Stimulated activated naive CD4-positive, alpha-beta T cell (primary cell): ENCODE measurements at places on chromosomes 4 and X.

DNA sequence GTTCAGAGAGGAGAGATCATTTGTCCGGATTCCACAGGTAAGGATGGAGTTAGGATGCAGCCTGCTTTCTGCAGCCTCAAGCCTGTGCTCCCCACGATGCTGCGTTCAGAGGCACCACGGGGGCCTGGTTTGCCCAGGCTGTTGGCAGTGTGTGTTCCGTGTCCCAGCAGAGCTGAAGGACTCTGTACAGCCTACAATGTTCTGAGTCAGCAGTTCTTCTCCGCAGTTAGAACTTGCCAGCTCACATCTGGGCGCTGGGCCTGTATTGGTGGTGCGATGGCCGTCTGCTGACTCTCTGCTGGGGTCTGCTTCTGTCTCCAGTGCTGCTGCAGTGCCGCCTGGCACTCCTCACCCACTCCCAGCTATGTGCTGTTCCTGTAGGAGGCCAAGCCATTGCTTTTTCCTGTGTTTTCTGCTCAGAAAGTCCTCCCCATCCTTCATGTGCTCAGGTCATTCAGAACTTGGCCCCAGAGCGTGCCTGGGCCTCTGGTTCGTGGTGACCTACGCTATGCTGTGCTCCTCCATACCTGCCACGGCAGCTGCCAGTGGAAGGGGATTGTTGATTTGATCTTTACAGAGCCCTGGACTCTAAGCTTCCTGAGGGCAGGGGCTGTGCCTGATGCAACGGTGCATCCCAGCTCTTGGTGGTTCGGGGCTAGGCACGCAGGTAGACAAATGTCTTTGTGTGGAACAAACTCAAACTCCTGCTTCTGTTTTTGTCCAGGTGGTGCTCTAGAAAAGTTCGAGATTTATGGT lies 42.6 kb upstream of the TADA2B start:
- DNase-seq, result no peak

DNA sequence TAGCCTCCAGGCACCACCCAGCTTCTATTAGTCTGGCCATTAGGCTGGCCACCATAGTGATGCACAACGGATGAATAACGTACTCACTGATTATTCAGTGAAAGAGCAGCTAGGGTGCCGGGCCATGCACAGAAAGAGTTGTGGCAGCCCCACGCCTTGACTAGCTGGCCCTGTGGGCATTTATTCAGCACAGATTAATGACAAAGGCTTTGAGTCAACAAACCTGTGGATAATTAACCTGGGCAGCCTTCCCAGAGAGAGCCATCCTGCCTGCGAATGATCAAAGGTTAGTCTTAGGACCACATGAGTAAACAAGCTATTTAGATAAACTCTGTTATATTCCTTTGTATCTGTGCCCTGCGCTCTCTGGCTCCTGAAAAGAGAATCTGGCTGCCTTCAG lies 37.2 kb downstream of the MAP9 start:
- no peak for DNase-seq

DNA sequence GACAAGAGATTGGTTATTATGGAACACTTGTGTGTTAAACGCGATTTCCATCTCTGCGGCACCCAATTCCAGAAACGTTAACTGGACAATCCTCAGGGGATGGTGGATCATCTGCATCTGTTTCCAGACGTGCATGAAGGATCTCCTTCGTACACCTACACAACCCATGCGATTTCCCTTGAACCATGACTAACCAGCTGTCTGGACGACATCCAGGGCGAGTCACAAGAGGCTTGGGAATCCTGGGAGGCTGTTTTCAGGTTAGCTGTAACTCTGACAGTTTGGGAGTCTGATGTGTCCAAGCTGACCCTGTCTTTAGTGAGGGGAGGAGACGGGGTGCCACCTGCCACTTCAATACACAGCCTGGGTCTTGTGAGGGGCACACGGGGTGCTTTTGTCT lies 84.5 kb downstream of the GATB start:
- DNase-seq, result no peak

- DNase-seq, result no peak
These were observed 18.7 kb downstream of the CORIN start for GRCh38 chr4:47819178-47819577.

GRCh38 chrX:84188320-84188834 lies 378 bp upstream of the RPS6KA6 start:
- no peak for DNase-seq

DNA sequence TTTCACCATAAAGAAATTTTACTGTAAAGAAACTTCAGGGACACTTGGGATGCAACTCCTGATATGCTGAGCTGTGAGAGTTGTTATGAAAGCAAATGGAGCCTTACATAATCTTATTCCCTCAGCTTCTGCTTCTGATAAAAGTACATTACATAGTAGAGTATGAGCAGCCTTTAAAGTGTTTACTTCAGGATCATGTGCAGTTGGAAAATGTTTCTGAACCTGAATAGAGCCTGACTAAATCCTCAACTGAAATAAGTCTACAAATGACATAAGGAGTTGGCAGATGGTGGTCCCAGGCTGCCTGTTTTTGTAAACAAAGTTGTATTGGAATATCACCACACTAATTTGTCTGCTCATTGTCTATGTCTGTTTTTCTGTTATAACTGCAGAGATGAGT lies 19.3 kb downstream of the RASSF6 start:
- no peak for DNase-seq

- DNase-seq, result no peak
These were observed 408.6 kb downstream of the PPP3CA start for GRCh38 chr4:100938698-100939097.

GRCh38 chr4:42588909-42589308 lies 68.0 kb downstream of the ATP8A1 start:
- no peak for DNase-seq

- no peak for DNase-seq
These were observed 44.0 kb downstream of the ABLIM2 start for GRCh38 chr4:8114456-8115202.

DNA sequence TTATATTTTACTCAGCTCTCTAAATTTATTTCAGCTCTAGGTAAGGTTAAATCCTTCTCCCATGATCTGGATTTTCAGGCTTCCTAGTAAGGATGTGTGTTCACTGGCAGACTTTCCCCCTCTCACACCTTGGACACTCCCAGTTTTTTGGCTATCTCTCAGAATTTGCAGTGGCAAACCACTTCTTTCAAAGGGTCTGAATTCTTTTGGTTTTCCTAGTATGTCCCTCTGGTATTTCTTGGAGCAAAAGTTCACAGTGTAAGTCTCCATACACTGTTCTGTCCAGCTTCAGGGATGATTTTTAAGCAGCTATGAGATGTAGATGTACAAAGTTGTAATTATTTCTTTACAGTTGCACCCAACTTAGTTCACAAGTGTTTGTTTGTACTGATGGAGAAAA lies 653.8 kb upstream of the GALNT7 start:
- no peak for DNase-seq

- no peak for DNase-seq
These were observed 46.5 kb upstream of the RELL1 start for GRCh38 chr4:37732526-37733186.

DNA sequence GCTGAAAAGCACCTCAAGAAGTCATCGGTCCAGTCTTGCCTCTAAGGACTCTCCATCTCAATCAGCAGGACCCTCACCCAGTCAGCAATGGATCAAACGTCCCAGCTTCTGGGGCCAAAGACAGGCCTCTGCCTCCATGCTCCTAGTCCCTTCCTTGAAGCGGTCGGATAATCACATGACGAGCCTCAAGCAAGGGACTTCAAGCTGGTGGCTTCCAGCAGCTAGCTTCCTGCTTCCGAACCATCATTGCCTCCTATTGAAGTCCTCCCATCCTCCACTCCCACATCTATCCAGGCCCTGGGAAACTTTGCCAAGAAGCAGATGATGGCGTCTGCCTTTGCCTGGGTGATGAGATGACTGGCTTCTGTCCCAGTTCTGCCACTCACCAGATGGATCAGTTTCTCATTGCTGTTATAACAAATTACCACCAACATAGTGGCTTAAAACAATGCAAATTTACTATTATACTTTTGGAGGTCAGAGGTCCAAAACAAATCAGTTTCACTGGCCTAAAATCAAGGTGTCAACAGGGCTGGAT lies 135.2 kb upstream of the MAMLD1 start:
- DNase-seq, result no peak

GRCh38 chr4:169103966-169104412 lies 93.9 kb upstream of the CBR4 start:
- DNase-seq, result no peak

- DNase-seq, result no peak
These were observed 39.3 kb downstream of the TMEM150C start for GRCh38 chr4:82522472-82522871.

DNA sequence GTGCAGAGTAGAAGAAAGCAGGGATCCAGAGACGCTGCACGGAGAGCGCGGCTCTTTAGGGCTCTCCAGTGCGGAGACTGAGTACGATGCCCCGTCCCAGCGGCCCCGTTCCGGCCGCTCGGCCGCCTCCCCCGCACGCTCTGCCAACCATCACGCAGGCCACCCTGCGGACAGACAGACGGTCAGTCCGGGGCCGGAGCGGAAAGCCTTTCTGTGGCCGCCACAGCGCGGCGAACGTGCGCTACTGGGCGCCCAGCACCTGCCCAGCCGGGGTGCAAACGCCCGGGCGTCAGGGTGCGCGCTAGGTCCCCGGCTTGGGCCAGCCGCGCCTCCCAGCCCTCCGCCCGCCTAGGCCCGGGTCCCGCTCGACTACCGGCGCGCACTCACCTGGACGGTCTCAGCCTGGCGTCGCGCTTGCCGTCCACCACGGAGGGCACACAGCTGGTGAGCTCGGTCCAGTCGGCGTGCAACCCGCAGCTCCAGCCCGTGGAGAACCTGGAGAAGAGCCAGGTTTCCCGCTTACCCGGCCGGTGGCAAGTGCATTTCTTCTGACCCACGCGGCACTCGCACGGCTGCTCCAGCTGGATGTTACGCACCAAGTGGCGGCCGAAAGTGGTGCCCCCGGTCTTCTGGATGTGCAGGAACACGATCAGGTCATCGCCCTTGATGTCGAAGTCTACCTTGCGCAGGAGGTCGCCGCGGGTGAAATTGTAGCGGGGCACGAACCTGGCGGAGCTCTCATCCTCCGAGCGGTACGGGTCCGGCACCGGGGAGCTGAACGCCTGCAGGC lies 1.8 kb downstream of the HS6ST2 start:
- DNase-seq, result no peak

DNA sequence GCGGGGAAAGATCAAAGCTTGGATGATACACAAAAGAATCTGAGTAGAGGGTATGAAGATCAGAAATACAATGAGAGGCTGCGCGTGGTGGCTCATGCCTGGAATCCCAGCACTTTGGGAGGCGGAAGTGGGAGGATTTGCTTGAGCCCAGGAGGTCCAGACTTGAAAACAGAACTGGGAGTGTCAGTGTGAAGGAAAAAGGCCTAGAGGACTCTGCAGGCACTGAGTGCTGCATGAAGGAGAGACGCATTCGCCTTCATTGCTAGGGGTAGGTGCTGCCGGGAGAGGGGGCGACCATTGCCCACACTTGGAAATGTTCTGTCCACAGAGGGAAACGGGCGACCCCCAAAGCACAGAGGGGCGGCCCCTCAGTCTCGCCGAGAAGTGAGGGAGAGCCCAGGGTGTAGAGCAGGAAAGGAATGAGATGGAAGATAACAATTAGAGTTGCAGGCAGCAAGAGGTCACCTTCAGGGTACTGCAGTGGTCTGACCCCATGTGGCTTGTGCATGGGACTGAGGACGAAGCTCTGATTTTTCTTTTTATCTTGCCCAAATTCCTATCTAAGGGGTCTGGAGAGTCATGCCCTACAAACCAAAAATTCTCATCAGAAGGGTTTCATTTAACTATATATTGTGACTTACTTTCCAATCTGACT lies 31.8 kb upstream of the ARSD start:
- DNase-seq, result no peak

DNA sequence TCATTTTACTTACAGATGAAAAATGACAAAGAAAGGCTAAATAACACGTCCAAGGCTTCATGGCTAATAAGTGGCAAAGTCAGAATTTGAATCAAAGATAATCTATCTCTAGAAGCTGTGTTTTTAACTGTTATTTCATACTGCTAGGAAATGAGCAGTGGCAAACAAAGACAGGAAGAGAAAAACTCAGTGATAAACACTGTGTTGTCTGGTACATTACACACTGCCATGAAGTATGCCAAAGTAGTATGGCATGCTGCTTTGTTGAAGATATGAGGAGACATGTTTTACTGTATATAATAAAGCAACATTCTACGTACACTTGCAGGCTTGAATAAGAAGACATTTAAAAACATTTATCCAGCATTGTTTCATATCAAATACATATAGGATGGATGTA lies 49.5 kb downstream of the TIGD2 start:
- no peak for DNase-seq

DNA sequence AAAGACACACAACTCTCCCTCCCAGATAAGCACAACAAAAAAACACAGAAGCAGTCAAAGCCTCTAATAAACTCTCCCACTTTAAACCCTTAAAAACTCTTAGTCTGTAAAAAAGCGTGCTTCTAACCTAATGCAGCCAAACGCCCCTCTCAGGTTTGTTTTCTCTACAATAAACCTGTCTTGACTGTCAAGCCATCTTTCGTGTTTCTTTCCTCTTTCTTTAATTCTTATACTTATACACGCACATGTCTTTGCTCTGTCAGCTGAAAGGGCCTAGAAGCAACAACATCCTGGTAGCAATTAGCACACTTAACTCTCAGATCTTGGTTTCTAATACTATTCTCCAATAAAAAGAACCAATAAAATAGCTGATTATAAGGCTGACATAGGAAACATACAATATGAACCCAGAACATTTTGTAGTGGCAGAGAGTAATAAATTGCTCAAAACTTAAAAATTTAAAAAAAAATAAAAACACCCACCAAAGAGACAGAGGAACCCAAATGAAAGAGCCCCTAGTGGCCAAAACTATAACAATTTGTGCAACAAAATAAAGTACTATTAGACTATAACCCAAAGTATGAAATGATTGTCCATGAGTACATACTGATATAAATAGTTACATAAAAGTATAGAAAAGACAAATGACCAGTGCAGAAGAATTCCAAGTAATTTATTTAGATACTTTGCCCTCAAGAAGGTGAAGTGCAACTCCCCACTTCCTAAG lies 440.4 kb upstream of the ADGRL3 start:
- no peak for DNase-seq

GRCh38 chrX:119423631-119424030 lies 24.5 kb downstream of the SLC25A43 start:
- DNase-seq, result no peak

DNA sequence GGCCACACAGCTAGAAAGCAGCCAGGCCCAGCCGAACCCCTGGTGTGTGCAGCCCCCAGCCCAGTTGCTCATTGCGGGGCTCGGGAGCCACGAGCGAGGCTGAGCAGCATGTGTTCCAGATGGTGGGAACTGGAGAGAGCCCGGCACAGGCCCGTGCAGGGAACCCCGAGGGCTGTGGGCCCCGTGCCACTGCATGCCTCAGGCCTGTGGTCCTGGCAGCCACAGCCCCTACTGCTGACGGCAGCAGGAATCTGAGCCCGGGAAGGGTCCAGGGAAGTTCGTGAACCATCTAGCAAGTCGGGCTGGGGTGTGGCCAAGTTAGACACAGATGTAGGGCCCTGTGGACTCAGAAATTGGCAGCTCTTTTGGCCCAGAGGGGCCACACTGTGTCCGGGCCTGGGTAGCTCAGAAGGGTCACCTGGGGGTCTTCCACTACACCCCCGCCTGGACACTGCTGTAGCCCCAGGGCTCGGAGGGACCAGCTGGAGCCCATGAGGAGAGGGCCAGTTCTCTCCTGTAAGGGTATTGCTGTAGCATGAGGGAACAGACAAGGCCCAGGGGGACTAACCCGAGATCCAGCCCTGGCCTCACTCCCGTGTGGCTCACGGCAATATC lies 12.1 kb downstream of the HTRA3 start:
- no peak for DNase-seq

GRCh38 chr4:73527196-73527595 lies 45.7 kb downstream of the AFM start:
- no peak for DNase-seq
